A549 treated with Hydrocortisone at 1 μM for 4 hours (cell line): ENCODE measurements at places on chromosomes 1 and 21. TPM values are rescaled to one million over a fixed set of nuclear protein-coding genes. Genes with fewer than 3 reads are reported as not detected.

The PPM1J gene
- 0.86 to 1.2 TPM (median 0.99 TPM) in 5 replicates for total RNA-seq

The DNAJC28 gene
- total RNA-seq: 0.16 to 0.48 TPM (median 0.38 TPM) in 5 replicates

The HSPA13 gene
- 10.8 to 19.8 TPM (median 14.3 TPM) in 5 replicates for total RNA-seq

The APOBEC4 gene
- not detected in 5 replicates for total RNA-seq

The MKNK1 gene
- total RNA-seq: 18.3 to 23.4 TPM (median 20.1 TPM) in 5 replicates

The CA6 gene
- total RNA-seq: not detected in 5 replicates

The PLA2G4A gene
- 7.6 to 11.2 TPM (median 9.6 TPM) in 5 replicates for total RNA-seq

The SCMH1 gene
- total RNA-seq: 10.6 to 14.4 TPM (median 13.0 TPM) in 5 replicates

The PADI1 gene
- total RNA-seq: 0.98 to 1.7 TPM (median 1.2 TPM) in 5 replicates

The PLA2G2D gene
- total RNA-seq: 0.03 TPM in 1 of 5 replicates, not detected in the others

The TFB2M gene
- total RNA-seq: 34.1 to 41.8 TPM (median 36.4 TPM) in 5 replicates

The LPAR3 gene
- 0.26 to 0.37 TPM (median 0.33 TPM) in 5 replicates for total RNA-seq

The ZNF683 gene
- not detected in 5 replicates for total RNA-seq

The TBX19 gene
- 0.60 to 0.79 TPM (median 0.75 TPM) in 5 replicates for total RNA-seq

The MYBPH gene
- total RNA-seq: not detected in 5 replicates

The BEND5 gene
- not detected in 5 replicates for total RNA-seq

The RIMS3 gene
- 0.83 to 1.4 TPM (median 1.0 TPM) in 5 replicates for total RNA-seq

The LRRC8D gene
- 27.0 to 40.3 TPM (median 35.1 TPM) in 5 replicates for total RNA-seq

The EDN2 gene
- total RNA-seq: 38.5 to 44.9 TPM (median 38.9 TPM) in 5 replicates

The CRNN gene
- total RNA-seq: not detected in 5 replicates

The TENT5C gene
- 0.05 to 0.17 TPM (median 0.08 TPM) in 5 replicates for total RNA-seq

The CYP4X1 gene
- 0.09 TPM in 1 of 5 replicates, not detected in the others for total RNA-seq

The MTFR1L gene
- 23.9 to 31.9 TPM (median 26.7 TPM) in 5 replicates for total RNA-seq

The PRMT6 gene
- not detected in 5 replicates for total RNA-seq

The NTMT2 gene
- total RNA-seq: not detected in 5 replicates

The ANGPTL1 gene
- not detected in 5 replicates for total RNA-seq

The C1orf94 gene
- total RNA-seq: not detected in 5 replicates

The SERTAD4 gene
- 0.40 to 0.86 TPM (median 0.53 TPM) in 5 replicates for total RNA-seq

The TMEM51 gene
- total RNA-seq: 27.4 to 30.8 TPM (median 29.9 TPM) in 5 replicates

The TTC39A gene
- 1.4 to 2.7 TPM (median 1.7 TPM) in 5 replicates for total RNA-seq

The LRRC38 gene
- 0.05 to 0.08 TPM in 2 of 5 replicates, not detected in the others for total RNA-seq

The VSIG8 gene
- 0.08 to 0.15 TPM in 2 of 5 replicates, not detected in the others for total RNA-seq

The PBX1 gene
- total RNA-seq: 10.0 to 14.7 TPM (median 13.5 TPM) in 5 replicates

The DIO1 gene
- not detected in 5 replicates for total RNA-seq

The ARHGEF2 gene
- total RNA-seq: 27.6 to 42.5 TPM (median 34.0 TPM) in 5 replicates

The GCSAML gene
- not detected in 5 replicates for total RNA-seq

The APCS gene
- total RNA-seq: not detected in 5 replicates

The XCL2 gene
- total RNA-seq: not detected in 5 replicates

The ALPL gene
- total RNA-seq: 0.32 to 0.51 TPM (median 0.47 TPM) in 5 replicates

The PLA2G2C gene
- total RNA-seq: not detected in 5 replicates

The F13B gene
- total RNA-seq: 0.05 to 0.08 TPM (median 0.07 TPM) in 5 replicates

The EFNA3 gene
- 9.7 to 11.7 TPM (median 11.6 TPM) in 5 replicates for total RNA-seq

The VAV3 gene
- total RNA-seq: 0.56 to 1.5 TPM (median 0.66 TPM) in 5 replicates

The HES5 gene
- total RNA-seq: not detected in 5 replicates

The CHIA gene
- total RNA-seq: not detected in 5 replicates

The TRIM58 gene
- total RNA-seq: not detected in 5 replicates

The CYP2J2 gene
- total RNA-seq: 0.10 to 0.16 TPM (median 0.10 TPM) in 3 of 5 replicates, not detected in the others

The MROH9 gene
- total RNA-seq: not detected in 5 replicates

The GPX7 gene
- total RNA-seq: not detected in 5 replicates

The PGLYRP4 gene
- not detected in 5 replicates for total RNA-seq
